ENCODE measurements at places on chromosomes 3 and 15.

DNA sequence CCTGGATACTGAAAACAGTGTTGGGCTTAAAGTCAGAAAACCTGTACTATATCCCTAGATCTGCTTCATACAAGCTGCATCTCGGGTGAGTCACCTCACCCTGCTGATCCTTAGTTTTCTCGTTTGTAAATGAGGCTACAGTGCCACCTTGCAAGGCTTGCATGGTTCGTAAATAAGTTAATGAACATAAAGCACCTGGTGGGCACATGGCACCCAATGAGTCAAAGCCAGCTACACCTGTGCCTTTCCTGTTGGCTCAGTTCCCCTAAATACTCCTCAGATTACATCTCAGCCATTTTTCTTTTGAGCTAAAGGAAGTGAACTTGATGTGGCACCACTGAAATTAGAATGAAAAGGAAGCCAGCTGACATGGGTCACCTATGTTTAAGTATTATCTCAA is 26.5 kb downstream of the RTP1 start:
- DNase-seq: no peak

DNA sequence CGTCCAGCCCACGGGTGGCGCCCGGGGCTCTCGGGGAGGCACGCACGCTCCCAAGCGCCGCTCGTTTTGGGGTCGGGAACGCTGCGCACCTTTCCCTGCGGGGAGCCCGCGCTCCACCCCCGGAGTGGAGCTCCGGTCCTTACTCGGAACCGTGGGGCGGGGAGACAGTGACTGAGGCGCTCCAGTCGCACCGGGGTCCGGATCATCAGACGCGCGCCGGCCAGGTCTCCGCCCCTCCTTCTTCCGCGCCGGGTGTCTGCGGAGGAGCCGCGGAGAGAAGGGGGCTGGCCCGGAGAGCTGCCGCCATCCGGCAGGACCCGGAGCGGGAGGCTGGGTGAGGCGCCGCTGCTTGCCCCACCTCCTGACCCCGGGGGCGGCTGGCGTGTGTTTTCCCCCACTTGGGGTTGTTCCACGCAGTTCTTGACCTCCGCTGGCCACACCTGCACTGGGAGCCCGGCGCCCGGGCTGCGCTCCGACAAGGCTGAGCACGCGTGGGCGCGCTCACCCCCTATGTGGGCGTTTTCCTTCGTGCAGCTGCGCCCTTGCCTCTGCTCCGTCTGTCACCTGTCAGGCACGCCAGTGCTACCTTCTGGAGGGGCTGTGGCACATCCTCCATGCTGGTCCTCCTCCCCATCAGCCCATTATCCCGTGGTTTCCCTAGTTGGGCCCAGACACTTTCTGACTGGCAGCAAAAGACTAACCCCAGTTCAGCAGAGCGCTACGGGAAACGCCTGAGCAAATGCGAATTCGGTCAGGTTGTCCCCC is at the start of gene MCF2L2:
MCF2L2 (minus strand) TSS at position 173 of the 765 bp plus-strand sequence. CDS start 642 bp downstream, outside the sequence.
- no peak for DNase-seq

GRCh38 chr3:50164984-50165909 is 10.1 kb downstream of the SEMA3F start:
- DNase-seq: no peak

DNA sequence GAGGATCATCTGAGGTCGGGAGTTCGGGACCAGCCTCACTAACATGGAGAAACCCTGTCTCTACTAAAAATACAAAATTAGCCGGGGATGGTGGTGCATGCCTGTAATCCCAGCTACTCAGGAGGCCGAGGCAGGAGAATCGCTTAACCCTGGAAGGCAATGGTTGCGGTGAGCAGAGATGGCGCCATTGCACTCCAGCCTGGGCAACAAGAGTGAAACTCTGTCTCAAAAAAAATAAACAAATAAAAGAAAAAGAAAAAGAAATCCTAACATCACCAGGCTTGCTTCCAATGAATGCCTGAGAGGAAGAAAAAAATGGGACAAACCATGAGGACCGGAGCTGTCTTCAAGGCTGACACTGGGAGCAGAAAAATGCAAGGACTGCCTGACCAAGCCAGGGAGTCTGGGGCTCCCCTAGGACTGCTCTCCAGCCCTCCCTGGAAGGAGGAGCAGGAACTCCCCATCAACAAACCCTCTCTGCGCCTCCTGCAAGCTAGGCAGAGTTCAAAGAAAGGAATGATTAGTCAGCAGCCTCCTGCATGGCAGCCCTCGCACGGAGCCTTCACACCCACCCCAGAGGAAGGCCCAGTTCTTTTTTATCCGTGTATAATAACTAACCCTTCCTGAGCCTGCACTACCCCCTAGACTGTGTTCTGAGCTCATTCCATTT is 55.4 kb downstream of the NUP210 start:
- DNase-seq: no peak

- no peak for DNase-seq
Observed at GRCh38 chr3:89300981-89301380, 193.6 kb downstream of the EPHA3 start.

DNA sequence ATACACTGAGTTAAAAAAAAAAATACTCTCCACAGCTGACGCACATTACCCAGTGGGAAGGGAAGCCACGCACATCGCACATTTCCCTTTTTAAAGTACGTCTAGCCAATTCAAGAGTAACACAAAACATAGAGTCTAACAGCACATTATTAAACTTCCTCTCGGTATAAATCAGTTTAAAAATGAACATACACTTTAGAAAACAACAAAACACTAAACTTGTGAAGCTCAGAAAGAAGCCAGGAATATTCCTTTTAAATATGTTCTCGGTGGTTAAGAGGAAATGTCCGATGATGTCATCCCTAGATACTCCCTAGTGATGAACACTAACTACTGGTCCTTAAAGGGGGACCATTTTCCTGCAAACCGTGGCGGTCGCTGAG is 721 bp downstream of the MYEF2 start:
- peak; percentile 16 for DNase-seq

GRCh38 chr3:29153811-29154210 is 127.1 kb upstream of the RBMS3 start:
- no peak for DNase-seq

DNA sequence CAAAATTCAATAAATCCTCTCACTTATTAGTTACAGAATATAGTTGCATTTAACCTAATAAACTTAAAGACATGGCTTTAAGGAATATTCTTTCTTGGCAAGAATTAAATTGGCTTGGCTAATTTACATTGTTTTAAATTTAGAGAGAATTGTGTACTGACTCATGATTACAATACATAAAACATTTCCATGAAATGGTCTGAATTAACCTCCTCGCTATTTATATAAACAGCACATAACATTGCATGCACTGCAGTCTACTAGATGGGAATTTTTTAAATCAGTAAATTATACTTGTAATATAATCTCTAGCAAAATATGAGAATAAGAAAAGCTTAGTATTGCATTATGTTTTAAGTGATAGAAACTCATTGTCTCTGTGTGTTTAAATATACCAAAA is 268.9 kb downstream of the SHOX2 start:
- DNase-seq: no peak

DNA sequence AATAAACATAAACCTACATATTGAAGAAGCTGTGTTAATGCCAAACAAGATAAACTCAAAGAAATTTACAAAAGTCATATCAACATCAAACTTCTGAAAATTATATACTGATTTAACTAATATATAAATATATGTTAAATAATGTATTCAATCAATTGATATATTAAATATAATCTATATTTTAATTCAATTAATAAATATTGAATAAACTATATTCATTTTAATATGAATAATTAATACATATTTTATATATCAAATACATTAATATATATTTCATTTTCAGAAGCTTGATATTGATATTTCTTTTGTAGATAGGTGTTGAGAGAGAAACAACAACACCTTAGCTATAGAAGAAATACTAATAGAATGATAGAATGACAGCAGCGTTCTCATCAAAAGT is 768.1 kb downstream of the MECOM start:
- DNase-seq: no peak

DNA sequence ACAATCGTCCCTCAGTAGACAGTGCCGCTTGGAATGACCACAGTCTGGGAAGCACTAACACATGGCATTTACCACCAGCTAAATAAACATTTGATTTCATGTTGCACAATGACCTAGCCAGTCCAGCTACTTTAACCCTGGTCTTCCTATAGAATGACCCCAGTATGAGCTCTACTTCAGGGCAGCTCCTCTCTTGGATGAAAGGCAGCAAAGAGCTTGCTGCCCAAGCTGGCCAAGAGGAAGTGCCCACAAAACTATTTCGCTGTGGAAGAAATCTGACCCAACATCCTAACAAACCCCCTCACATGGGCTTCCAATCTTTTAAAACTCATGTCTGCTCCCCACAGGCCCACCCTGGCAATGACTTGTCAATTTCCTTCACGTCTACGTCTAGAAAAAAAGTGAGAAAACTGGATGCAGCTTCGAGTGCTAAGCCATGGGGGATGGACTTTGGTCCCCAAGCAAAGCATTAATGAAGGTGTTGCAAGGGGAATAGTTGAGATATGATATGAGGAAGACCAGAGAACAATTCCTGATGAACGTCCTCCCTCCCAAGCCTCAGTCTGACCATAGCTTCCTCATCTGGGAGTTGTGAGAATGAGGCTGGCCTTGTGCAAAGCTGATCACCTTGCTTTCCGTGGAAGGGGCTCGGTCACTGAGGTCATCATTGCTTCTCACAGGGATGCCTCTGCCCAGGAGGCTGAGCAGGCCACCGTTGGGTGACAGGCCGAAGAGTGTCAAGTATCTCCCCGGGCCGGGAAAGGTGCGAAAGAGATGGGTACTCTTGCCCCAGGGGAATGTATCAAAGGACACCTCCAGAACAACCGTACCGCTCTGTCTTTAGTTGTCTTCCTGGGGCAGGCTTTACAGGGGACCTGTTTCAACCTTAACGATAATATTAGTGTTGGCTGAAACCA is 964 bp downstream of the SLC25A20 start:
- no peak for DNase-seq

GRCh38 chr3:12980596-12981290 is 92.5 kb downstream of the IQSEC1 start:
- DNase-seq: no peak

- DNase-seq: no peak
Observed at GRCh38 chr3:174170248-174170647, 688.9 kb upstream of the NAALADL2 start.

DNA sequence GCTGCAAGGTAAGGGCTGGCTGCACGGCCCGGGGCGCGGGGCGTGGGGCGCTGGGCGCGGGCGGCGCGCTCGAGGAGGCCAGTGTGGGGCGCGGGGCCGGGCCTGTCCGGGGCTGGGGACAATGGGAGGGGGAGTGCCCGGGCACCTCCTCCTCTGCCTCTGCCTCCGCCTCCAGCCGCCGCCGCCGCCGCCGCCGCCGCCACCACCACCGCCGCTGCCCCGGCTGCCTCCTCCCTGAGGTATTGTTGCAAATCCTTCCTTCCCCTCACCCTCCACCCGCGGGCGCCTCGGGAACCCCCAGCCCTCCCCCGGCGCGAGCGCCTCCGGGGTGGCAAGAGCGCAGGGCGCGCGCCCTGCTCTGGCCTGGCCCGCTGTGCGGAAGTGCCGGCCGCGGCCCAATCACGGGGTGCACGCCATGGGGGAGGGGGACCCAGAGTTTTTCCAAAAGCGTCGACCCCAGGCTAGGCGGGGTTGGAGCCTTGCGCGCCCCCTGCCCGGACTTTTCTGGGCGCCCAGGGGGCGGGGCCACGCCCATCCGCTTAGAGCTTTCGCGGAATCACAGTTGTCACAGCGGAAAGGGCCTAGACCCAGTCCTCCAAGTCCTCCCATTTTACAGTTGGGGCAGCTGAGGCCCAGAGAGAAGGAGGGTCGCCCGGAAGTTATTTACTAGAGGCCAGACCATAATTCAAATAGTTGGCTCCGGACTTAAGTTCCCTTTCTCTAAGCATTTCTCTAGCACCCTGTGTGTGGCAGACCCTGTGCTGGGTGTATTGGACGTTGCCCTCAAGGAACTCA is at the start of gene LPP:
LPP (plus strand) TSS at position 144 of the 795 bp plus-strand sequence. CDS start 251,964 bp downstream, outside the sequence.
- DNase-seq: no peak

- DNase-seq: no peak
Observed at GRCh38 chr3:140096037-140096436, 161.1 kb downstream of the CLSTN2 start.

DNA sequence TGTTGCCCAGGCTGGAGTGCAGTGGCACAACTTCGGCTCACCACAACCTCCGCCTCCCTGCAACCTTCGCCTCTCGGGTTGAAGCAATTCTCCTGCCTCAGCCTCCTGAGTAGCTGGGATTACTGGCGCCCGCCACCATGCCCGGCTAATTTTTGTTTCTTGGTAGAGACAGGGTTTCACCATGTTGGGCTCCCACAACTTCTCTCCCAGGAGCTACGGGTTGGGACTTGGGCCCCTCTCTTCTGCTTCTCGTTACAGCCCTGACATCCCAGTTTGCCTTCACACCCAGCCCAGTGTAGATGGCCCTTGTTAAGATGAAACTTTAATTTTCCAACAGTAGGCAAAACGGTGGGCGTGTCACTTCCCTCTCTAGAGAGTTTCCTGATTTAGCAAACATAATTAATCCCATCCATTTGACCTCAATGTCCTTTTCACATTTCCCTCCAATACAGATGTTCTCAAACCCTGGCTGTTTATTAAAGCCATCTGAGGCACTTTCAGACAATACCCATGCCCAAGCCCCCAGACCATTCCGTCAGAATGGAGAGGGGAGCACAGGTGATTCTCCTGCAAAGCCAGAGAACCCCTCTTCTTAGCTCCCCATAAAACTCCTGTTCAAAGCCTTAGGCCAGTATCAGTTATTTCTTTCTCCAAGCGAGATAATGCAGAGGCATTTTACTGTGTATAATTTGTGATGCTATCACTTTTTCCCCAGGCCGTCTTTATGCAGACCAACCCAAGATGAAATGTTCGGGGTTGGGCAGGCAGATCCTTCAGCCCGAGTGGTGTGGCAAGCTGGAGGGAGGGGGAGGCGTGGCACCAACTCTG is 245.7 kb downstream of the XXYLT1 start:
- peak; percentile 16 for DNase-seq

DNA sequence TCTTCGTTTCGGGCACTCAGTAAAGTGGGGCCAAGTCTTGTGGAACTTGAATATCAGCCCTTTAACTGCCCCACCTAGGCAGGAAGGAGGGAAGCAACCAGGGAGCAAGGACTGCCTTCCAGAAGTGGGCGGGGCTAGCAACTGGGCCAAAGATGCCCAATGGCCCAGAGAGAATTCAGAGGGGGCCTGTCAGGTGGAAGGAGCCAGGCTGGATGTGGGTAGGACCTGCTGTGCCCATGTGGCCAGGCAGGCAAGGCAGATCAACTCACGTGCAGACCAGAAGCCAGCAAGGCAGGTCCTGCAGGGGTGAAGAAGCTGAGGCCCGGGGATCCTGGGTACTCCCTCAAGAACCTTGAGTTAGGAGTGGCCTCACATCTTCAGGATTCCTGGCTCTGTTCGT is 5.5 kb downstream of the MAP6D1 start:
- no peak for DNase-seq

- peak; percentile 46 for DNase-seq
Observed at GRCh38 chr15:81939604-81940440, 106.0 kb downstream of the MEX3B start.

GRCh38 chr15:64090527-64090926 is 3.1 kb downstream of the CIAO2A start:
- no peak for DNase-seq

- DNase-seq: peak; percentile 76
Observed at GRCh38 chr15:56244038-56244810, 545 bp upstream of the RFX7 start.

- DNase-seq: no peak
Observed at GRCh38 chr15:99986297-99987118, 253.3 kb upstream of the LYSMD4 start.

- no peak for DNase-seq
Observed at GRCh38 chr3:67614195-67614594, 40.2 kb downstream of the SUCLG2 start.

- DNase-seq: no peak
Observed at GRCh38 chr3:126941721-126942270, 41.1 kb upstream of the PLXNA1 start.

GRCh38 chr3:52041118-52041731 is 15.1 kb downstream of the DUSP7 start:
- DNase-seq: no peak
